ENCODE measurements at places on chromosomes 6 and 20. TPM values are rescaled to one million over a fixed set of nuclear protein-coding genes. Genes with fewer than 3 reads are reported as not detected.

The PLAGL2 gene
- total RNA-seq: 98.8 TPM

DNA sequence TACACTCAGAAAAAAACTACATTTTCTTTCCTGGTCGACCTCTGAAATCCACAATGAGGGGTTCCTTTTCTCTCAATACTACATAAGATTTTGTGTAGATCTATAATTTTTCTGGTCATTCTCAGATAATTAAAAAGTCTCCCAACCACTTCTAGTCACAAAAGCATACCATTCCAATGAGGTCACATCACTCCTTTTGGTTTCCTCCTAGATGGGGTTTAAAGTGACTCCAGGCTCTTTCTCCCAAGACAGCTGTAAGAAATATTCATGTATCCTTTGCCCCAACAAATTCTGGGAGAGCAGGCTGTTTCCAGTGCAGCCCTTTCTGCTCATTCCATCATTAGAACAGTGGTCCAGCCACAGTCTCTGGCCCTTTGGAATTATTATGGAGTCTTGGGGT, 43.1 kb upstream of the BEND6 start:
- DNase-seq: no peak
- no peaks in the 10 kb centered on the region for H3K4me1 ChIP-seq
- no peak overlapping the region for H3K4me3 ChIP-seq
- no peaks in the 10 kb centered on the region for H3K36me3 ChIP-seq
- peaks cover 6% of the 10 kb centered on the region for H3K27me3 ChIP-seq

The TMC2 gene
- total RNA-seq: not detected

The NTSR1 gene
- not detected for total RNA-seq

GRCh38 chr6:145012039-145012662, 723.2 kb downstream of the EPM2A start:
- no peaks in the 10 kb centered on the region for H3K36me3 ChIP-seq
- H3K27ac ChIP-seq: no peak overlapping the region
- peaks cover 18% of the 10 kb centered on the region for H3K4me1 ChIP-seq
- no peak for DNase-seq

DNA sequence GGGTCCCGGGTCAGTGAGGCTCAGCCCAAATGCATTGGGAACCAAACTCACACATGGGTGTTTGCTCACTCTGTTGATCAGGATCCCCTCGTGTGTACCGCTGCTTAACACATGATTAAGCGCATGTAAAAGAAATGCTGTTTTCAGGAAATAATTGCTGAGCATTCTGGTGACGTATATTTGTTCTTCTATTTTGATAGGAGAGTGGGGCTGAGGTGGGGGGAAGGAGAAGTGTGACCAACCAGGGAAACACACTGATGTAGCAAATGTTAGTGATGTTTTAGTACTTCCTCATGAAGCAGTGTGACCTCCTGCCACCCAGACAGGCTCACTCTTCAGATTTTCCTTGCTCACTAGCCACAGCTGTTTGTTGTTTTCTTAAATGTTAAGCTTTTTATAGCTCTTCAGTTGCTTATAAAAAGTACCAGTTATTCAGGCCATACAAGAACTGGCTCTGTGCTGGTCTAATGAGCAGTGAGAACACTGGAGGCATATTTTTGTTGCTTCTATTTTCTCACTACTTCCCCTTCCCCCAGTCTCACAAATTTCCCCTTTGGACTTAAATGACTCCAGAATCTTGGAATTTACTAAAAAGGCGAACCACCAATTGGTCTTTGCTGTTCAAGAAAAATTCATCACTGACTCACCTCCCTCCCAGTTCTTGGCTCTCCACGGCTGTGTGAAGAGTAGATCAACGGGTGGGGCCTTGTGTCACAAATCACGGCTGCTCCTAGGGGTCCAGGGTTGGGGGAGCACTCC, 79.2 kb upstream of the BACH2 start:
- H3K36me3 ChIP-seq: no peaks in the 10 kb centered on the region
- H3K4me1 ChIP-seq: peaks cover 3% of the 10 kb centered on the region
- H3K27me3 ChIP-seq: no peaks in the 10 kb centered on the region
- H3K27ac ChIP-seq: no peak overlapping the region
- no peak for DNase-seq

The TCP1 gene
- 291 TPM for total RNA-seq

DNA sequence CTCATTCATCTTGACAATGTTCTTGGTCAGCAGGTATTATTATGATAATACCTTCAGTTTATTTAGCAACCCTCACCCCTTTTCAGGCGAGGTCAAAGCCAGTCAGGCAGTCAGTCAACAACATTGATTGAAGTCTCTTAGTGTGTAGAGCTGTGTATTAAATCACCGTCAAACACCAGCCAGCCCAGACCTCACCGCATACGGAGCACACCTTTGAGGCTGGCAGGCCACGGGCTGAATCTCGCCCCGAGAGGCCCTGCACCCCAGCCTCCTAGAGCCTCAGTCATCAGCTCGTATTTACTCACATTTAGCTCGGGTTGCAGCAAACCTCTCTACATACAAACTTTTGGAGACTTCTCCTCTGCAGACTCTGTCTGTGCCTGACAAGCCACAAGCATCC, 36.0 kb upstream of the FOXA2 start:
- no peaks in the 10 kb centered on the region for H3K27me3 ChIP-seq
- no peak for DNase-seq
- H3K36me3 ChIP-seq: no peaks in the 10 kb centered on the region
- no peak overlapping the region for H3K4me3 ChIP-seq

GRCh38 chr6:38676236-38676973, 26.5 kb downstream of the GLO1 start:
- peak overlapping the region; percentile 91 for H3K27ac ChIP-seq
- peaks cover 44% of the 10 kb centered on the region for H3K4me1 ChIP-seq
- peaks cover 37% of the 10 kb centered on the region for H3K36me3 ChIP-seq
- no peak for DNase-seq
- no peaks in the 10 kb centered on the region for H3K27me3 ChIP-seq

GRCh38 chr6:147811913-147812629, 303.6 kb downstream of the SAMD5 start:
- H3K27ac ChIP-seq: no peak overlapping the region
- no peak for DNase-seq
- H3K4me3 ChIP-seq: no peak overlapping the region
- H3K27me3 ChIP-seq: no peaks in the 10 kb centered on the region
- no peaks in the 10 kb centered on the region for H3K36me3 ChIP-seq

DNA sequence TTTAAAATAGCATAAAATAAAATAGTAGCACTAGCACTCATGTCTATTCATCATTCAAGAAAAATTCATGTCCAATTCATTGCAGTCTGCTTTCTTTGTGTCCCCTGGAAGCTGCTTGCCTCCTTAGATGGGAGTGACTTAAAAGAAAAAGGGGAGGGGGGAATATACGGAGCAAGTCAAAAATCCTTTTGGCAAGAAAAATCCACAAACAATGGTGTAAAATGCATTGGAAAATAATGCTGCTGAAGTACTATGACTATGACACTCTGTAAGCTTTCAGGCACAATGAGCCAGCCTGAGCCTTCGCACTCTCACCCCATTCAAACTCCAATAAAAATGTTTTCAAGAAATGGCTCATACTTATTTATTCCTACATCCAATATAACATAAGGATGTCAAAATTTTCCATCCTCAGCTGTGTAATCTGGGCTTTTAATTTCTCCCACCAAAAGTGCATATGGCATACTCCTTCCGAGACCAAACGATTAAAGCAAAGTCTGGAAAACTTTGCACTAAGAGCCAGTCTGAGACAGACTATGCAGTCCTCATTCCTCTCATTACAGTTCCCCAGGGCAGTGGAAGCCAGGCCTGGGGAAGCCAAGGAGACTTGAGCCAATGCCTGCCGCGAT, 790 bp downstream of the NEDD9 start:
- H3K27ac ChIP-seq: peak overlapping the region; percentile 89
- H3K4me3 ChIP-seq: peak overlapping the region; percentile 90
- peaks cover 3% of the 10 kb centered on the region for H3K36me3 ChIP-seq
- no peaks in the 10 kb centered on the region for H3K27me3 ChIP-seq

The GNL1 gene
- total RNA-seq: 114 TPM

The IL17F gene
- 0.50 TPM for total RNA-seq

DNA sequence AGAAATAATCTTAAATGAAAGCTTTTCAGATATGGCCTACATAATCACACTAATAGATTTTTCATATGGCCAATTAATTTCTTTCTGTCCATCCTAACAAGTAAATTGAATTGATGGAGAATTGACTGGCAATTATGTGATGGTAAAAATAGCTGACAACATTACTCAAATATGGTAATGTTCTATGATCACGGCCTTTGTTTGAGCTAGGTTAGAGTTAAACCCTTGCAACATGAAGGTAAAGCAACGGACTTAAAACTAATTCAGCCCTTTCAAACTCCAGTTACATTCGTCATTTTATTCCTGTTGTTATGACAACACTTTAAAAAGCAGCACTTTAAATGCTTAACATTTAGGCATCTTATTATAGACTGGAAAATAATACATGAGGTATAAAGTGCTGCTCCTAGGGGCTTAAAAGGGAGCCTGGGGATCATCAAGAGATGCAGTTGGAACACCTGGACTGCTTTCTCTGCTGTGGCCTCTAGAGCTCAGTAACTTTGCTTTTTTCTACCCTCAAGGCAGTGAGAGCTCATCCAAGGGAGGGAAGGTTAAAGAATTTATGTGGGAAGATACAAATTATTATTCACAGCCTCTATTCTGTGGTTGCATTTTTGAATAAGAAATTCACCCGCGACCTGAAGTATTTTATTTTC, 46.9 kb downstream of the RIPOR2 start:
- peaks cover 94% of the 10 kb centered on the region for H3K4me1 ChIP-seq
- no peak for DNase-seq
- H3K27ac ChIP-seq: peak overlapping the region; percentile 85
- H3K4me3 ChIP-seq: peak overlapping the region; percentile 59
- H3K36me3 ChIP-seq: no peaks in the 10 kb centered on the region

The GPLD1 gene
- total RNA-seq: 0.51 TPM

The SPDEF gene
- 0.34 TPM for total RNA-seq

DNA sequence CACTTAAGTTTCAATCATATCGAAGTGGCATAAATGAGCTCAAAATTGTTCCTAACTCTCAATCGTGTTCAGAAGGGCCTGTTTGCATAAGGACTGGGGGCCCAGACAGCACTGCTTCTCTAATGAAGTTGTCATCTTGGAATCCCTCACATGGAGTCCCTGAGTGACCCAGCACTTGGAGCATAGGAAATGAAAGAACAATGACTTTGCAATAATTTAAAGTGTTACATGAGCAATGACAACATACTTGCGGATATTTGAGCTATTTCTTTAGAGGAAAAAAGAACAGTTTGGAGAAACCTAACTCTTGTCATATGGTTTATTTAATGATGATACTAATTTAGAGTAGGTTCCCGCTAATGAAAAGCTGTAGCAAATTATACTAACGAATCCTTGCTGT, 239.9 kb downstream of the TSHZ2 start:
- H3K4me3 ChIP-seq: no peak overlapping the region
- DNase-seq: no peak
- no peaks in the 10 kb centered on the region for H3K36me3 ChIP-seq
- no peaks in the 10 kb centered on the region for H3K27me3 ChIP-seq
- no peak overlapping the region for H3K27ac ChIP-seq
- H3K4me1 ChIP-seq: peaks cover 36% of the 10 kb centered on the region

Measured in activated T-cell treated with anti-CD3 and anti-CD28 coated beads, Interleukin-2, amount 50 U/mL, for 72 hours (primary cell).